ENCODE measurements at places on chromosomes 7 and 10. TPM values are rescaled to one million over a fixed set of nuclear protein-coding genes. Genes with fewer than 3 reads are reported as not detected.

GRCh38 chr10:77038407-77038806 is 599.2 kb downstream of the KCNMA1 start:
- DNase-seq, result no peak
- no peak overlapping the region for H3K27ac ChIP-seq
- no peaks in the 10 kb centered on the region for H3K4me1 ChIP-seq
- no peak overlapping the region for H3K4me3 ChIP-seq

DNA sequence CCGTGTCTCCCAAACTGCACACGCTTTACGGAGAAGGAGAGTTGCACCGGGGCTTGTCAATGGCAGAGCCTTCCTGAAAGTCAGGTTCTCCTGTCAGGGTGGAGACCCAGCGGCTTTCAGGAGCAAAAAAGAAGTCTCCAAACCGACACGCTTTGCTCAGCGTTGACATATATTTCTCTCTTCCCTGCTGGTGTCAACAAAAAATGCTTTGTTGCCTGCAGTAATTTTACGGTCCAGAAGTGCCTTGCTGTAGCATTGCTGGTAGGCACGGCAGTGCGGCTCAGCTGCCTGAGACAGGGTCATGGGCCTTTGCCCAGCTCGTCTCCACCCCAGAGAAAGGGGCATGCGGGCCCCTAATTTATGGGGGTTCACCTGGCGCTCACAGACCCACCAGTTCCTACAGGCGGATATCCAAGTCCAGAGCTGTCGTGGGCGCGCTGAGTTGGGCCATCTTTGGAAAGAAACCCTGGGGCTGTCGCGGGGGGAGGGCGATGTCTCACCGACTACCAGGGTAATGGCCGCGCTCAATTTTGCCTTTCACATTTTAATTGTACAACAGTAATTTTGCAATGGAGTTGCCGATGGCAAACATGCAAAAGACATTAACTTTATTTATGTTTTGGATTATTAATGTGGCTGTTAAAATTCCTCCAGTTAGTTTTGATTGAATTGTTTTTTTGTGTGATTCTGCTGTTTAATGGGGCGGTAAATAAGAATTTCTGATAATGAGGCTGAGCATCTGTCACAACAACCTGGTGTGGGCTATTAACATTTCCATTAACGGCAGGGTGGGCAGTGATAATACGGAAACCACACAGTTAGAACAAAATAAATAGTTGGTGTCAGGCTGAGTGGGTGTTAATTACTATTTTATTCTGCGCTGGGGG is 478.2 kb upstream of the FOXK1 start:
- no peaks in the 10 kb centered on the region for H3K27me3 ChIP-seq
- no peak overlapping the region for H3K4me3 ChIP-seq
- no peaks in the 10 kb centered on the region for H3K36me3 ChIP-seq
- H3K27ac ChIP-seq, result no peak overlapping the region
- no peaks in the 10 kb centered on the region for H3K4me1 ChIP-seq

JCAD gene
- 3.8 TPM for polyA plus RNA-seq

TMEM176A gene
- polyA plus RNA-seq, result 227 TPM

STEAP1B gene
- polyA plus RNA-seq, result not detected

ADAMTS14 gene
- 7.7 TPM for polyA plus RNA-seq

DNA sequence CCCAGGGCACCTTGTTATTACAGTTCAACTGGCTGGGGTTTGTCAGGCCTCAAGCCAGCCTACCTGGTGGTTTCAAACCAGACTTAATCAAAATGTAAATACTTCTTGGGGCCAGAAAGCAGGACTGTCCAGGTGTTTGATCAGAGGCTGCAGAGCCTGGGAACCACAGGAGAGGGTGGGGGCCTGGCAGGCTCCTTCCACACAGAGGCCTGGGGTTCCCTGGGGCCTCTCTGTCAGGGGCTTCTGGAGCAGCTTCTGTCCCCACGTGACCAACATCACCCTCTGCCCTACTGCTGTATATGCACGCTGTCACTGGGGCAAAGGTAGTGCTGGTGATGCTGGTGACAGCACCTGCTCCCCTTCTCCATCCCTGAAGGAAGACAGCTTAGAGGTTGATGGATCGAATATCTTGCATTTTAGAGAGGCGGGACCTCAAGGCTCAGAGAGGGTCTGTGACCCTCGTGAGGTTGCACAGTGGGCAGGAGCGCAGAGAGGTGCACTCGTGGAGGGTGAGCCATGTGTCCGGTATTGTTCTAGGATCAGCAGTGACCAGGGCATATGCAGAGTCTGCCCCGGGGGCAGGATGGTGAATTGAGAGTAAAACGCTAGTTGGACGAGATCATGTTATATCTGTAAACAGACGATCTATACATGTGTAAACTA is 95.4 kb downstream of the GRK5 start:
- H3K4me3 ChIP-seq, result no peak overlapping the region
- H3K27me3 ChIP-seq, result no peaks in the 10 kb centered on the region
- H3K4me1 ChIP-seq, result peaks cover 48% of the 10 kb centered on the region
- peaks cover 24% of the 10 kb centered on the region for H3K36me3 ChIP-seq
- peak overlapping the region; percentile 87 for H3K27ac ChIP-seq

GRCh38 chr7:146805082-146805481 is 688.5 kb downstream of the CNTNAP2 start:
- no peaks in the 10 kb centered on the region for H3K36me3 ChIP-seq
- H3K27ac ChIP-seq, result no peak overlapping the region
- no peaks in the 10 kb centered on the region for H3K27me3 ChIP-seq

SEMA3D gene
- polyA plus RNA-seq, result 6.9 TPM

DNA sequence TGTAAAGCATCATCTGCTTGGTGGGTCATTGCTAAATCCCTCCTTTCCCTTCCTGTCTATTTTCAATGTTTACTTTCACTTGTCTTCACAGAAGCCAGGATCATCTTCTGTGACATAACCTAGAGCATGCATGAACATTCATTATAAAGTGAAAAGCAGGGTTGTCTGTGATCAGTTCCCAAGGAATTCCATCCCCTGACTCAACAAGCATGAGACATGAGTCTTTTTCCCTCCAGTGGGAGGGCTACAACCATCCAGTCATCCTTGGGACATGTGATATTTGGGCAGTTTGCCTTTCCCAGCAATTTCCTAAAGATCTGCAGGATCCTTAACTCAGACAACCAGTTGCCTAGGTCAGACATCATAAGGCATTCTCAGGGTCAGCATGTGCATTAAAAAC is 166.3 kb upstream of the TMEM196 start:
- H3K36me3 ChIP-seq, result no peaks in the 10 kb centered on the region
- DNase-seq, result no peak
- no peak overlapping the region for H3K4me3 ChIP-seq
- no peaks in the 10 kb centered on the region for H3K4me1 ChIP-seq

GRCh38 chr10:71766717-71767419 is 6.5 kb downstream of the VSIR start:
- peak overlapping the region; percentile 93 for H3K27ac ChIP-seq
- H3K4me3 ChIP-seq, result no peak overlapping the region
- DNase-seq, result peak; percentile 97
- H3K27me3 ChIP-seq, result no peaks in the 10 kb centered on the region
- H3K4me1 ChIP-seq, result peaks cover 18% of the 10 kb centered on the region

ACTL6B gene
- not detected for polyA plus RNA-seq

GRCh38 chr10:69242852-69243212 is 22.7 kb downstream of the HKDC1 start:
- DNase-seq, result no peak
- peaks cover 2% of the 10 kb centered on the region for H3K36me3 ChIP-seq
- no peaks in the 10 kb centered on the region for H3K4me1 ChIP-seq
- H3K4me3 ChIP-seq, result no peak overlapping the region
- no peaks in the 10 kb centered on the region for H3K27me3 ChIP-seq

- H3K27me3 ChIP-seq, result no peaks in the 10 kb centered on the region
- H3K27ac ChIP-seq, result no peak overlapping the region
- H3K4me3 ChIP-seq, result peak overlapping the region; percentile 43
- no peaks in the 10 kb centered on the region for H3K36me3 ChIP-seq
- DNase-seq, result peak; percentile 72
- peaks cover 3% of the 10 kb centered on the region for H3K4me1 ChIP-seq
Observed at GRCh38 chr7:157278791-157279724, 57.7 kb upstream of the DNAJB6 start.

GRCh38 chr7:2757361-2757903 is 69.4 kb downstream of the AMZ1 start:
- H3K27ac ChIP-seq, result peak overlapping the region; percentile 89
- H3K4me1 ChIP-seq, result peaks cover 18% of the 10 kb centered on the region
- H3K36me3 ChIP-seq, result no peaks in the 10 kb centered on the region
- H3K27me3 ChIP-seq, result no peaks in the 10 kb centered on the region
- no peak overlapping the region for H3K4me3 ChIP-seq

SMO gene
- not detected for polyA plus RNA-seq

TRIM73 gene
- polyA plus RNA-seq, result 4.6 TPM

BAG3 gene
- polyA plus RNA-seq, result 11.2 TPM

Data from small intestine (tissue), 16 donors.